ENCODE measurements at places on chromosomes 5 and 9.

- DNase-seq = peak; percentile 80
Measured at GRCh38 chr5:108380531-108381349, 1.2 kb downstream of the FBXL17 start.

GRCh38 chr5:1118738-1119137, 6.9 kb upstream of the SLC12A7 start:
- no peak for DNase-seq

DNA sequence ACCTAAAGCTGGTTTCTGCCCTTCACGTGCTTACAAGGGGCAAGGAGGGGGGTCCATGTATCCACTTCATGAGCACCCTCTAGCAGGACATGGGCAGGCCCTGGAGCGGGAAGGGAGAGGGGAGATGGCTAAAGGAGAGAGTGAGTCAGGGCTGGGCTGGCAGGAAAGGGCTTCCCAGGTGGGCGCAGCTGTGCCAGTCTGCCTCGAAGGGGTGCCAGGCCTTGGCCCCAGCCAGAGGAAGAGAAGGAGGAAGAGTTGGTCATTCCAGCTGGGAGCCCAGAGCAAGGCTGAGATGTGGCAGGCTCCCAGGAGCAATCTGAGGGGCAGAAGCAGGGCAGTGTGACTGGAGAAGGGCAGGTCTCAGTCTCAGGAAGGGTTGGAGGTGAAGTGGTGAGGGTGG, 24.7 kb downstream of the TRIM14 start:
- DNase-seq = no peak

DNA sequence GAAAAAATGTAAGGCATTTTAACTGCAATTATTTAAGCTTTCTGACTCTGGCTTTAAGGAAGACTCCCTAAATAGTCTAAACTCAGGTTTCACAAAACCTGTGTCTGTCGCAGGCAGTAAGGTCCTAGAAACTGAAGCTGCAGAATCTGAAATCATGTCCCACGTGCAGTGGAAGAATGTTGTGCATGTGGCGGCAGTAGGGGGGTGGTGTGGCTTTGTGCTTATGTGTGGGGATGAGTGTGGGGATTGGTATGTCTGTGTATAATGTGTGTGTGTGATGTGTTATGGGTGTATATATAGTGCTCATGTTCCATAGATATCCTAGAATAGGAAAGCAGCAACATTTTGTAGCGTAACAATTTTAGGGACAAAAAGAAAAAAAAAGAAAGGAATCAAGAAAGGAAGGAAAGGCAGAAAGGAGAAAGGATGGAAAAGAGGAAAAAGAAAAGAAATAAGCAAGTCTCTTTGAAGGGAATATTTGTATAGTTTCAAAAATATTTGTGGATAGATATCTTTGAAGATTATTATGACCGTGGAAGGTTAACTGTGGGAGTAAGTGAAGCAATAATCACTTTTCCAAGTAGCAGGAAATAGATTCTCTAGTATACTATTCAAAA, 6.6 kb downstream of the ANKDD1B start:
- DNase-seq = no peak

DNA sequence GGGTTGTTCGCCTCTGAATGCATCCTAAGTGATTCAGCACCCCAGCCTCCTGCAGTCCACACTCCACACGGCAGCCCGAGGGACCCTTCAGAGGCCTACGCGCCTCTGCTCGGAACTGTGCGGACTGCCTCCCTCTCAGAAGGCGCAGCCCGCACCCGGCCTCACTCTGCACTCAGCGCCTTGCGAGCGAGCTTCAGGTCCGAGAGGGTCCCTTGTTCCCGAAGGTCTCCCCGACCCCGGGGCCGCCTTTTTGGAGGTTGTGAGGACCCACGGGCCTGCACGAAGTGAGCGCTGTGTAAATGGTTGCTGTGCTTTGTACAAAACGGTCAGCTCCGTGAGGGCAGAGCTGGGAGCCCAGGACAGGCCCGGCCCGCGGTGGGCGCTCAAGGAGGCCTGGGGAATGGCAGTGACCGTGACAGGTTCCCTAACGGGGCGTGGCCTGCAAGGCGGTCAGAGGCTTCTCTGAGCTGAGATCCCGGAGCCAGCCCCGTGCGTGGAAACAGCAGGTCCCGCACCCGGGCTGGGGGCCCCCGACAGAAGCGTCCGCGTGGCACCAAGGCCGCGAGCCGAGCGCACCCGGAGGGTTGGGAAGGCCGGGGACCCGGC, 698 bp upstream of the CACNA1B start:
- DNase-seq = no peak

GRCh38 chr5:10521466-10522223, 42.2 kb upstream of the ANKRD33B start:
- DNase-seq = no peak

DNA sequence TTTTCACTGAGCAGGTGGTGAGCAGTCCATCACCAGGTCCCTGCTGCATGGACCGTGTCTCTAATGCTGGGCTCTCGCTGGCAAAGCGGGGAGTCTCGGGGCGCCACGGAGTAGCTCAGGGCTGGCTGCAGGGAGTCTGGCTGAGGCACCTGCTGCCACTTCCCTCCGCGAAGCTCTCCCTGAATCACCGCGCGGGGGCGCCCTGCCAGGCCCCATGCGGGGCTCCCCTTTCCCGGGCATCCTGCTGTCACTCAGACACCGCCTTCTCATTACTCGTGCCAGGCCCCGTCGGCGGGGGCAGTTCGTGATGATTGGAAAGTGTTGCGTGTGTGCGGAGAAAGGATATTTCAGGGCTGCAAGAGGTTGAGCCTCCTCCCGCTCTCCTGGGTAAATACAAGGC, 335.8 kb downstream of the IRX2 start:
- no peak for DNase-seq

GRCh38 chr5:127997201-127997704, 86.3 kb upstream of the SLC12A2 start:
- DNase-seq = no peak

- DNase-seq = no peak
Measured at GRCh38 chr5:1490376-1490775, 33.4 kb downstream of the LPCAT1 start.
